ENCODE measurements at places on chromosomes 6 and 20.

DNA sequence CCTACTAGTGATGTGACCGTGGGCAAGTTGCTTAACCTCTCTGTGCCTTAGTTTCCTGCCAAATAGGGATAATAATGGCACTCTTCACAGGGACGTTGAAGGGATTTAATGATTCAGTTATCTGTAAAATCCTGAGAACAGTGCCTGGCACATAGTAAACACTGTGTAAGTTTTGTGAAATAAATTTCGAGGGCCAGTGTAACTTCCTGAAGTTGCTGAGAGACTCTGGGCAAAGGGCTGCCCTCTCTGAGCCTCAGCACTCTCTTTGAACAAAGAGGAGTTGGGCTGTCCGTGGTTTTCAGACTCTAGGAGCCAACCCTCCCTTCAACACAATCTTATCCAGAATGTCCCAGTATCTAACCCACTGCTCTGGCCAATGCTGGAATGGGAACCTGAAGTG is 2.5 kb upstream of the TEAD3 start:
- no peak for DNase-seq
- H3K27me3 ChIP-seq: peaks cover 1% of the 10 kb centered on the region
- no peak overlapping the region for H3K27ac ChIP-seq
- H3K4me1 ChIP-seq: peaks cover 33% of the 10 kb centered on the region

GRCh38 chr6:89539779-89540178 is 98.8 kb downstream of the LYRM2 start:
- no peak for DNase-seq
- H3K27ac ChIP-seq: no peak overlapping the region
- H3K36me3 ChIP-seq: no peaks in the 10 kb centered on the region
- no peaks in the 10 kb centered on the region for H3K27me3 ChIP-seq

DNA sequence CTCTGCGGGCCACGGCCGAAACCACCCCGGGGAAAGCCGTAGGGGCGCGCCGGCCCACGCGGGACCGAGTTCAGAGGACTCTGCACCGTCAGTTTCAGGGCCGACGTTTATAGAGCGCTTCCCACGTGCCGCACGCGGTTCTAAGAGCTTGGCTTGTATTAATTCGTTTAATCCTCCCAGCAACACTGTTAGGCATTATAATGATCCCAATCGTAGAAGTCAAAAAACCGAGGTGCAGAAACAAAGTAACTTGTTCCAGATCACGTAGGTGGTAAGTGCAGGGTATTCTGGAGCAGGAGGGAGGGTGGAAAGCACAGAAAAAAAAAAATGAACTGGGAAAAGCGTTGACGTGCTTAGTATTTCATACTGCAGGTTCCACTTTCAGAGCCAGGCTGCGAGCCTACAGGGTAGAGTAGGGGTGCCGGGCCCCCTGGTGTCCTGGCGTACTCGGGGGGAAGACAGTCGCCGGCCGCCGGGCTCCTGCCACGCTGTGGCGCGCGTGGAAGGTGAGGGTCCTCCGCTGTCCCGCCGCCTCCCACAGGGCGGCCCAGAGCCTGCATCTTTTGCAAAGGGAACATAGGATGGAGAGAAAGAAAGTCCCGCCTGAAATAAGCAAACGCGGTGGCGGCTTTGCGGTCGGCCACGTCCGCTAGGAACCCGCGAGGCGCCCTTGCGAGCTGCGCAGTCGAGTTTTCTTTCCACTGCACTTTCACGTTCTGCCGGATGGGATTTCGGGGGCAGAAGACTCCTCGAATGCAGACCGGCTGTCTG is 10.2 kb upstream of the FOXF2 start:
- DNase-seq: no peak
- no peaks in the 10 kb centered on the region for H3K4me1 ChIP-seq
- peaks cover 37% of the 10 kb centered on the region for H3K27me3 ChIP-seq
- no peaks in the 10 kb centered on the region for H3K36me3 ChIP-seq
- peak overlapping the region; percentile 21 for H3K4me3 ChIP-seq

DNA sequence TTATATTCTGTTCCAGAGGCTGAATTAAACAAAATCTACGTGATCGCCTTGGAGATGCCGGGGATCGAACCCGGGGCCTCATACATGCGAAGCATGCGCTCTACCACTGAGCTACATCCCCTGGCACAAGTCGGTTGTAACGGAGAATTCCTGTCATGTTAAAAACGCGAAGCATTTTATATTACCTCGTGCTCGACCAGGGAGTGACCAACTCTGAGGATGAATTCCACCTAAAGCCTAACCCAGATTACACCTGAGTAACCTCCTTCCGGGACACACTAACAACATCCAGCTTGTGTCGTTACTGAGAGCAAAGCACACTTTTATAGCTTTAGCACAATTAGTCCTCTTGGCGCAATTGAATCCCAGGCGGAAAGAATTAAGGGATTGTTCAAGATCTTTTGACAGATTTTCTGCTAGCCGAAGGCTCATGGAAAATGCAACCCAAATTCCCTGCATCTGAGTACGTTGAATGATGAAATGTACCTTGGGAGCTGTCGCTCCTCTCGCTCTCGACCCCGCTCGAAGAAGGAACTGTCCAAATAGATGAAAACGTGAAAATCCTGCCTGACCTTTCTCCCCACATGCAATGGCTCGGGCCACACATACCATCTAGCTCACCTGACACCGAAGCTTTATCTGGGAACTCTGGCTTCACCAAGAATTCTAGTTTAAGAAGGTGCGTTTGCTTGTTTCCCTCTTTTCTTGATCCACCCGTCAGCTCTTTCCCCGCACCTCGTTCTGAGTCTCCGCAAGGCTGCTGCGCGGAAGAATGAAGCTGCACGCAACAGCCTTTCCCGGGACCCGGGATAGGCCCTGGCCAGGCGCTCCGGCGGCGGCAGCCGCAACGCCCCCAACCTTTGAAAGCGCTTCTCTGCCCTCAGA is 148.3 kb downstream of the GPX5 start:
- H3K27ac ChIP-seq: no peak overlapping the region
- H3K27me3 ChIP-seq: peaks cover 69% of the 10 kb centered on the region
- no peak overlapping the region for H3K4me3 ChIP-seq
- no peaks in the 10 kb centered on the region for H3K4me1 ChIP-seq
- H3K36me3 ChIP-seq: no peaks in the 10 kb centered on the region

DNA sequence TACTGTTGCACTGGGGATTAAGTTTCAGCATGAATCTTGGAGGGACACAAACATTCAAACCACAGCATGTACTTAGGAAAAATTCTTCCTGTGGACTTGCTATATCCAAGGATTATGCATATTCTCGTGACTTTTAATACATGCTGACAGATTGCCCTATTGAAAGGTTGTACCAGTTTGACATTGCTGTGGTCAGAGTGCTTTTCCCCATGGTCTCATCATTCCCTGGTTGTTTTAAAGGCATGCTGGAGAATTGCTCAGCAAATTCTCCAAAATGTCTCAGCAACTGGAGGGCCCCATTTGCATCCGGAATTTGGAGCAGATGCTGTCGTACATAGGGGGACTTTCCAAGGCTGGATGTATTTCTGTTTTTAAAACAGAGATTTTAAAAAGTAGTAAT is 7.4 kb downstream of the HECA start:
- no peak overlapping the region for H3K27ac ChIP-seq
- no peak overlapping the region for H3K4me3 ChIP-seq
- DNase-seq: no peak
- H3K36me3 ChIP-seq: no peaks in the 10 kb centered on the region

DNA sequence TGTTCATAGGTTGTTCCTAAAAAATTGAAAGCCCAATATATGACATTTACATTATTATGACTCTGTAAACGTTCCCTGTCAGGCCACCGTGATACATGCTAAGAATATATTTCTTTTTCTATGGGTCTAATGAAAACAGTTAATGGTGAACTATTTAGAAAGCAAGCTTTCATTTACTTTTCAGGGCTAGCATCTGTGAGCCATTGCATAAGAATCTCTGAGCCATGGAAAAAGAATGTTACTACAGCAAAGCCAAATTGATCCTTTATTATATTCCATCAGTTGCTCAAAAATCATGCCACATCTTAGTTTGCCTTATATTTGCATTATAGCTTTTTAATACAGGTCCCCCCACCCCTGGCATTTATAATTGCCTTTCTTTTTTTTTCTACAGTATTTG is 275.5 kb downstream of the ZFAND3 start:
- H3K4me1 ChIP-seq: peaks cover 23% of the 10 kb centered on the region
- no peaks in the 10 kb centered on the region for H3K27me3 ChIP-seq
- H3K36me3 ChIP-seq: no peaks in the 10 kb centered on the region
- H3K4me3 ChIP-seq: no peak overlapping the region

DNA sequence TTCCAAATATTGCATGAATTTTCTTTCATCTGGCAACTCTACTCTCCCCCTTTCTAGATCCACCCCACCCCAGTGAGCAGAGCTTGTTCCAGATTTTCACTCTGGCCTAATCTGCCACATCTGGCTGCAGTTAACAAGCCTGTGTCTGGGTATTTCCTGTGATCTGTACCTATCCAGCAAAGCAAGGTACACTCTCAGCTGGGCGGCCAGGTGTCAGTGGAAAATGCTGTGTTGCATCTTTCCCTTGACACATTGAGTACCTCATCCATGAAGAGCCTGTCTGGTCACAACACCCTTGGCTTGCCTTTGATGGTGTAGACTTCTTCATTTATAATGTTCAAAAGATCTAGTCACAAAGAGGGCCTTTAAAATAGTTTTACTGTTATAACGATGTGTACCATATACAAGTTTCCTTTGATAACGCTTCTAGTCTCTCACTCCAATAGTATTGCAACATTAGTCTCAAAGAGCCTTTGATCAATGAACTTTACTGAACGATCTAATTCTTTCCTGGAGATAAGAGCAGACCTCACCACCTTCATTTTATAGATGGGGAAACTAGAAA is 6.0 kb upstream of the RNF182 start:
- H3K4me1 ChIP-seq: peaks cover under 1% of the 10 kb centered on the region
- no peak overlapping the region for H3K27ac ChIP-seq
- H3K4me3 ChIP-seq: no peak overlapping the region
- no peaks in the 10 kb centered on the region for H3K36me3 ChIP-seq

DNA sequence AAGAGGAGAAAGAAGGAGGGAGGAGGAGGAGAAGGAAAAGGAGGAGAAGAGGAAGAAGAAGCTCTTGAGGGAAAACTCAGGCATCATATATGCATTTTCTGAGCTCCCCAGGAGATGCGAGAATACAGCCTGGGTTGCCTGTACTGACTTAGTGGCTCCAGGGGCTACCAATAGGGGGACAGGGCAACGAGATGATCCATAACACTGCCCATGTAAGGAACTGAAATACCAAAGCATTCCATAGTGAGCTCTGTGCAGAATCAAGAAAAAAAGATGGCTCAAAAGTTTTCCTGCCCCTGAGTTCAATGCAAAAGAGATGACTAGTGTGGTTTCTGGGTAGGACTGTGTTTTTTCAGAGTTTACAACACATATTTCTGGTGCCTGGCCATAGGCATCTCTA is 258.7 kb downstream of the ALDH8A1 start:
- H3K27me3 ChIP-seq: no peaks in the 10 kb centered on the region
- no peak for DNase-seq
- H3K27ac ChIP-seq: no peak overlapping the region
- no peaks in the 10 kb centered on the region for H3K4me1 ChIP-seq
- no peaks in the 10 kb centered on the region for H3K36me3 ChIP-seq

GRCh38 chr20:13930281-13930680 is 60.1 kb downstream of the SEL1L2 start:
- no peaks in the 10 kb centered on the region for H3K27me3 ChIP-seq
- H3K4me3 ChIP-seq: no peak overlapping the region
- no peaks in the 10 kb centered on the region for H3K4me1 ChIP-seq
- DNase-seq: no peak
- no peaks in the 10 kb centered on the region for H3K36me3 ChIP-seq

DNA sequence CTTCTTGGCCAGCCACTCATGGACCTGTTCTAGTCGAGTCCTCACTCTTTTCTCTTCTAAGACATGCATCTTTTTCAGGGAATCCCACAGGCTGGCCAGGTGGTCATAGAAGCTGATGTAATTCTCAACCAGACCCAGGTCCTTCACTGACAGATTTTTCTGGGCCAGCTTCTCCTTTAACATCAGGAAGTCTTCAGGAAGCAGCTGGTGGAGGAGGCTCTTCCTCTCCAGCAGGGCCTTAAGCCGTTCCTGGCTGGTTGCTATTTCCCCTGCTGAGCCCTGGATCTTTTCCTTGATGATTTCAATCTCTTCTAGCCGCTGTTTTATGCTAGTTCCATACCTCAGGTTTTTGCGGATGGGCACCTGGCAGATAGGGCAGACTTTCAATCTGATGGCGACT is 28.6 kb downstream of the DDX27 start:
- no peak for DNase-seq
- H3K4me3 ChIP-seq: no peak overlapping the region
- peaks cover 10% of the 10 kb centered on the region for H3K4me1 ChIP-seq
- no peaks in the 10 kb centered on the region for H3K27me3 ChIP-seq

DNA sequence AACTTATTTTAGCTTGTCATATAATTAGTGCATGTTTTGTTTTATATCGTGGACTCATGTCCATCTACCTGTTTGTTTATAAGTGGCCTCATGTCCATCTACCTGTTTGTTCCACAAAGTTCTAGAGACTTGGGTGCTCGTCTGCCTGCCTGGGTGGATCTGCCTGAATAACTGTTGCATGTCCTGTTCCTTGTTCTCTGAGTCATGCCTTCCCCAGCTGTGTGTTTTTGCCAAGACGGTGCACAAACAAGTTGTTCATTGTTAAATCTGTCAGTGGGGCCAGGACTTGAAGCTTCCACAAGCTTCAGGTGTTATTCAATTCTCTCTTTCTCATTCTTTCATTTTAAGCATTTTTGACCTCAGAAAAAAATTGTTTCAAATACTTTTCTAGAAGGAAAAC is 358.0 kb upstream of the CITED2 start:
- H3K27me3 ChIP-seq: no peaks in the 10 kb centered on the region
- no peaks in the 10 kb centered on the region for H3K36me3 ChIP-seq
- no peak overlapping the region for H3K27ac ChIP-seq
- no peak overlapping the region for H3K4me3 ChIP-seq
- H3K4me1 ChIP-seq: peaks cover 32% of the 10 kb centered on the region

DNA sequence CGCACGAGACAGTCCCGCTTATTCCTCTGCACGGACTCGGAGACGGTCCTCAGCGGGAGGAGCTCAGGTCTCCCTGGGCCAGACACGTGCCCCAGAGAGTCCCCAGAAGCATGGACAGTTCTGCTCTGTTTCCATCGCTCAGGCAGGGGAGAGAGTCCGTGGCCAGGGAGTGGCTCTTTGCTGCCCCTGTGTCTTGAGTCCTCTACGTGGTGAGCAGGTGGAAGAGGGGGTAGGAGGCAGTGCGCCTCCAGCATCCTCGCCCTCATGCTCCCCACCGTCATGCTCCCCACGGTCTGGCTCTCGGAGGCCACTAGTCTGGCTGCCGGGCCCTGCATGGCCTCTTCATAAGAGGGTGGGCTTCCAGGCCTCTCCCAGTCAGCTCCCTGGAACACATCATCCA is 8.9 kb downstream of the TAGAP start:
- no peaks in the 10 kb centered on the region for H3K4me1 ChIP-seq
- DNase-seq: no peak
- no peak overlapping the region for H3K27ac ChIP-seq
- no peak overlapping the region for H3K4me3 ChIP-seq
- H3K36me3 ChIP-seq: no peaks in the 10 kb centered on the region
- H3K27me3 ChIP-seq: no peaks in the 10 kb centered on the region

All from sigmoid colon (tissue), 7 donors.